Hematopoietic multipotent progenitor cell treated with erythropoietin and hydrocortisone succinate and interleukin-3 and kit ligand, for 17 days (in vitro differentiated cells): ENCODE measurements at places on chromosomes 3 and 15.

DNA sequence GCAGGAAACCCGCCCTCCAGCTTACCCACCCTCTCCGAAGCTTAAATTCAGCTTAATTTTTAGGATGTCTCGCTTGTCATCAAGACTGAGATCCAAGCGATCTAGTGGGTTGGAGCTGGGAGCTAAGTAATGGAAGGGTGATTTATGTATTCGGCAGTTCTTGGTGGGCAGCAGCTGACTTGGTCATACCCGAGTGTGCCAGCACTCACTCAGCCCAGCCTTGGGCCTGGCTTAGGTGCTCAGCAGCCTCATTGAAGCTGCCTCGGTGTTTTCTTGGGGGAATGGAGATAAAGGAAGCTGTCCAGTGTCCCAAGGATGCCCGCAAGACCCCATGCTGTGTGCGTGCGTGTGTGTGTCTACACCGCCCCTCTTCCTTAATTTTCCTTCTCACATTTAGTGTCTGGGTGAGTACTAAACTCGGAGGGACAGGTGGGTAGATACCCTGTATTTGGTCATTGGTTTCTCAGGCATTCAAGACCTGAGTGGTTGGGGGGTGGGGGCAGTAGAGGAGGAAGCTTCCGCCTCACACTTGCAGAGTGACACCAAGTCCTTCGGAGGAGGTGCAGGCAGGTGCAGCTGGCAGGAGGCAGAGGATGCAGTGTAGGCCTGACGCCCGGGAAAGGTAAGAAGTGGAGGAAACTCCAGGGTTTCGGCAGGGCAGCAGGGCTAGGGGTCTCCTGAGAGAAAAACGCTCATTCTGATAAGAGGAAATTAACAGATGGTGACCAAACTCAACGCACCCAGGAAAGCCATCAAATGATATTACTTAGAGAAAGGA, 92.8 kb downstream of the PCSK6 start:
- no peak for DNase-seq

DNA sequence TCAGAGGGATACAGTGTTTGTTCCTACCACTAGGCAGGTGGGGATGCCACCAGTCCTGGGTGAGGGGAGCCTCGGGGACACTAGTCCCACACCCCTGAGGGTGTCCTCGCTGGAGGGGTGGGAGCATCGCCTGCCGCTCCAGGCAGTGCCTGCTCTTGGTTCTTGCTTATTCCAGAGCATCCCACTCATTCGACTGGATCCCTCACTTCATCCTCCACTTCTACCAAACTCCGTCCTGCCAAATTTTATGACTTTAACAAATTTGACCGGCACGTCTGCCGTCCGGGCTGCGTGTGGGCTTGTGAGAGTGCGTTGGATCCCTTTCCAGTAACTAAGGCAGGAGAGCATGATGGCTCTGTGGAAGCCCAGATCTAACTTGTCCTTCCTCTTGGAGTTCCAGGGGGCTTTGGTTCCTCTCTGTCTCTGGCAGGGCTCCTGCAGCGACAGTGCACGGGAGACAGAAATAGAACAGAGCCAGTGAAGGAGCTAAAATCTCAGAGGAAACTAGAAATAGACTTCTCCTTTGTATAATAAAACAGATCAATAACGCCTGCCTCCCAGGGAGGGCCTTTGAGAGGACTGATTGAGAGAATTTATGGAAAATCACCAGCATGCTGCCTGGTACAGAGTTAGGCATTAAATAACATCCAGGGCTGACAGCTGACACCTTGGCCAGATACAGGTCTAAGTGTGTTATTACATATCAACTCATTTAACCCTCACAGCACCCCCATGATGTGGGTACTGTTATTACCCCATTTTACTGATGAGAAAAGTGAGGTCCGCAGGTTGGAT, 34.5 kb downstream of the MGLL start:
- DNase-seq, result no peak

- no peak for DNase-seq
Observed at GRCh38 chr15:91118817-91119590, 18.9 kb downstream of the SV2B start.

- no peak for DNase-seq
Observed at GRCh38 chr3:23072693-23073092, 130.4 kb upstream of the UBE2E2 start.

GRCh38 chr3:196220587-196220986, 4.3 kb downstream of the SLC51A start:
- DNase-seq, result no peak

GRCh38 chr3:148146241-148146640, 551.5 kb upstream of the AGTR1 start:
- no peak for DNase-seq

DNA sequence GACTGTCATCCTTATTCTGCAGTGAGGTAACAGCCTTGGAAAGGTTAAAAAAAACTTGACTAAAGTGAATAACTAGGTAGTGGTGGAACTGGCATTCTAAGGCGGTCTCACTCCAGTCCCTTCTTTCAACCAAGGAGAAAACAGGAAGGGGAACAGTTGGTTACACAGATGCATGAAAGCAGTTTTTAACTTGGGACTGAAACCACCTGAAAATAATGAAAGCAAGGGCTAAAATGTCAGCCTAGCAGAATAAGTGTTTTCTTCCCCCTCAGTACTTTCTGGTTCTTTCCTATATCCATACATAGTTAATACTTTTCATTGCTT, 748 bp upstream of the AVEN start:
- DNase-seq, result no peak

- no peak for DNase-seq
Observed at GRCh38 chr3:99774467-99774866, 43.2 kb upstream of the CMSS1 start.

- DNase-seq, result no peak
Observed at GRCh38 chr3:15941958-15942357, 144.2 kb upstream of the ANKRD28 start.

GRCh38 chr3:62277986-62278385, 95.4 kb downstream of the FEZF2 start:
- DNase-seq, result no peak

GRCh38 chr15:78055919-78056713, 21.4 kb downstream of the TBC1D2B start:
- DNase-seq, result no peak

DNA sequence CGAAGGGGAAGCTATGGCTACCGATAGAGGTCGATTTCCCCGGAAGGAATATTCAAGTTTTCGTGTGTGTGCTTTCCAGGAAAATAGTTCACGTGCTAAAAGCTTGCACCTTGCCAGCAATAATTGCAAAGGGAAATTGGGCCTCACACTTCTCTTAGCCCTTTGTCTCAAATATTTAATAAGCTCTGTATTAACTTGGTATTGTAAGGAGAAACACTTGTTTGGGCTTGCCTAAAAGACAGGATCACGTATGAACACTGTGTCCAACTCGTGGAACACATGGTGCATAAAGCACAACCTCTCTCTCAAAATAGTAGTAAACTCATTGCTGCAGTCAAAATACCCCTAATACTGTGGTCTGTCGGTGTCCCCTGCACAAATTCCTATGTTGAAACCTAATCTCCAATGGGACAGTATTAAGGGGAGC, 352 bp upstream of the TMF1 start:
- DNase-seq, result no peak

GRCh38 chr3:17507480-17507879, 235.0 kb downstream of the TBC1D5 start:
- DNase-seq, result no peak

- DNase-seq, result no peak
Observed at GRCh38 chr3:70049761-70050160, 50.2 kb downstream of the SAMMSON start.

DNA sequence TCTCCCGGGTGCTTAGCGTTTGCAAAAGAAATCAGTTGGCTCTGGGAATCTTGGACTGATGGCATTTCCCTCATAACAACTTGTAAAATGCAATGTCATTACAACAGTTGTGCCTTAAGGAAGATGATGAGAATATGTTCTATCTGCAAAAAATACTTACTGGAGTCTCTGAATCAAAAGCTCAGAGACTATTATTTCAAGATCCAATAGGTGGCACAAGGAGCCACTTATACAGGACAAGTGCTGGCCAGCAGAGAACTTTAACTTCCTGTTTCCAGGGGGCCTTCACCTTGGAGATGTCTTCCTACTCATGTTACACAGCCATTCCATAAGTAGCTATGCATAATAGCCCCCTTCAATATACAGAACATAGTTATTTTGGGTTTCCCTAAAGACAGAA, 8.9 kb upstream of the RPS27L start:
- no peak for DNase-seq

DNA sequence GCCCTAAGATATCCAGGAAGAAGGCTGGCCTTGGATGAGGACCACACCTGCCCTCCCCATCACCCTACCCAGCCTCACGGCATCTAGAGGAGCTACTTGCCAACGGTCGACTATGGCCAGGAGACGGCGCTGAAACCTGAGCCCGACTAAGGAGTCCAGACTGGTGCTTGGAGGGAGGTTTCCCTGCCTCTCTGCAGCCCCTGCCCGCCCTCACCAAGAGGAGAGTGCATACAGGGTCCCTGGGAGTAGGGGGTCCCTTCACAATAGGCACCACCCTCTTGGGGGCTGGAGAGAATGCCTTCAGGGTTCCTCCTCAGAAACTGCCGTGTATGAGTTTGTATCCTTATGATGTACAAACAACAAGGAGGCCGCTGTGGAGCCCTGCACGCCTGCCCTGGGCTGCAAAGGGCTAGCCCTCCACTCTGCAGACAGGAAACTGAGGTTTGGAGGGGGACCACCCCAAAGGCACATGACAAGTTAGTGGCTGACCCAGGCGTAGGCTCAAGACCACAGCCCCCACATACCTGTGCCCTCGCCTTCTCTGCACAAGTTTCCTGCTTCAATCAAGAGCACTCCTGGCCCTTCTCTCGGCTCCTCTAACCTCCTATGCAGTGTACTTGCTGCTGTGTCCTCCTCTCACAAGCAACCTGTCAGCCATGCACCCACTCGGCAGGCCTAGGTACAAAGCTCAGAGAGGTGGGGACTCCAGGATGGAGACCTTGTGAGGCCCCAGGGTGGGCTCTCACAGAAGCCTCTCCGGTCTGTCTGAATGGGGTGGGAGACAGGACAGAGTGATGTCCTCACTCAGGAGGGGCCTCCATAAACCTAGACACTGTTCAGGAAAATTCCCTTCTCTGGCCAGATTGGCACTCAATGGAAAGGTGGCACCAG, 7.4 kb downstream of the KLF15 start:
- no peak for DNase-seq

- no peak for DNase-seq
Observed at GRCh38 chr3:40008796-40009195, 199.4 kb downstream of the MYRIP start.

GRCh38 chr15:45443645-45444044, 65.3 kb upstream of the GATM start:
- DNase-seq, result no peak

DNA sequence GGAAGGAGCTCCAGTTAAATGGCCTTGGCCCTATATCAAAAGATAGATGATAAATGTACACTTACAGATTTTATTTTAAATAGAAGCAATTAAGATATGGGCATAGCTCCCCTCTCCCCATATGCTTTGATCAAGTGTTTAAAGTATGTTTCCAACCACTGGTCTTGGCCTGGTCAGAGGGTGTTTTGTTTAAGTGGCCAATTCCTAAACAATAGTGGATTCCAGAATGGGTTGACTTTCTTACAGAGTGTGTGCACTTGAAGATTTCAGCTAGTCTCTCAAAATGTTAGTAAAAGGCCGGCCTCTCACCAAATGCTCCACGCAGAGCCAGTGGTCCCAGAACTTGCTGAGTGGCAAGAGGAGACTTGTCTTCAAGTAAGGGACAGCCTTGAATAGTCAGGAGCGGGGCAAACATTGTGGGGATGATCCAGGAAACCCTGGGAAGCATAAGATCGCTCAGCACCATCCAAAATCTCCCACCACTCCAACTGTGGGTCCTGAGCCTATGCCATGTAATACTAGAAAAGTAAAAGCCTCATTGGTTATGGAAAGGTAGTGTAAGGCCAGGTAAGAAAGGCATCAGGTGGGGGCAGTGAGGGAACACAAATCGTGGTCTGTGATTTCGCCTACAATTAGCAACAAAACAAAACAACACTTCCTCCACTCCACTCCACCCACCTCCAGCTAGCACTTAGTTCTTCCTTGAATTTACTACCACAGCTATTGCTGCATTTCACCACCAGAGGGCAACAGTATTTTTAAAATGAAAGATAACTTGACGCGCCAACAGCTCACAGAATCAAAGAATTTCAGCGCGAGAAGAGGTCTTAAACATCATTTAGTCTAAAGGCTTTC, 4.8 kb downstream of the RARRES1 start:
- peak; percentile 88 for DNase-seq

DNA sequence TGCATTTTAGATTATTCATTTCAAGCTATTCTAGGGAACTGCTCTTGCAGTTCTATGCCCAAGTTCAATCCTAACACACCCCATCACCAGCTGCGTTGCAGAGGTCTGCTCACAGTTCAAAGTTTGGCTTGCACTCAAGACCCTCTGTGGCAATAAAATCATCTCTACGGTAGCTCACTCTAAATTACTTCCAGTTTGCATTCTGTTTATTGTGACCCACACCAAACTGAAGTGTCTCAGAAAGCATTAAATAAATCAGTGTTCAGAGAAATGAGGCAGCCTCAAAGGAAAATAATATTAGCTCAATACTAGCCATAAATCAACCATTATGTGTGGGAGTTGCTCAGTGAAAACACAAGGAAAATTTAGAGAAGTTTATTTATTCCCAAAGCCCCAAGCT, 250.3 kb downstream of the MAGI1 start:
- no peak for DNase-seq

GRCh38 chr3:60746695-60747416, 504.4 kb downstream of the FHIT start:
- DNase-seq, result no peak

DNA sequence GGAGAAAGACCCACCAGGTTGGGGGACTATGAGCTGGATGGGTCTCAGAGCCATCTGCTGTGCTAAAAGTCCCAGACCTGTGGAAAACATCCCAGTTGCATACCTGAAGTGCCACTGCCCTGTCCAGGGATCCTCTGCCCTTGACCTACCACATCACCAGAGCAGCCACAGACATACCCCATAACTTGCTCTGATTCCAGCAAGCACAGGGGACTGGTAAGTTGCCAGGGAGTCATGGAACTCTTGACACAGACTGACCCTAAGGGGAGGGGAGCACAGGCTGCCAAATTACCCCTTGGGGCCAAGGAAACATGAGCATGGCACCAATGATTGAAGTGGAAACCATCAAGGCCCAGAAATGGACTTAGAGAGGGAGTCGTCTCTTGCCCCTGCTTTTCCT, 1335.1 kb upstream of the ALCAM start:
- DNase-seq, result no peak

DNA sequence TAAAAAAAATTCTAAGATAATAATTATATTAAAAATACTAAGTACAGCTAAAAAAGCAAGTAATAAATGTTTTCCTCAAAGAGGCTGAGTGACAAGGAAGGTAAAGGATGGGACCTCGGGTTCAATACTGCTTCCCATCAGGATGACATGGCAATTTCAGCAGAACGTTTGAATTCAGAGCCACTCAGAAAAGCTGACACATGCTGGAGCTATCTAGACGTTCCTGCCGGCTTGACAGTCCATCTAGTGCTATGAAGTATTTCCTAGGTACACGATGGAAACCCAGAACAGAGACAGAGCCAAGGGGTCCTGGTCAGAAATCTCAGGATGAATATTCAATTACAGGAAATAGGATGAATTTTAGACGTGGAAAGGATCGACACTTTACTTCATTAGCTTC, 361.8 kb downstream of the FGF12 start:
- DNase-seq, result no peak

- DNase-seq, result no peak
Observed at GRCh38 chr15:50075319-50075718, 43.7 kb downstream of the ATP8B4 start.
